ENCODE measurements at places on chromosomes 16 and 17.

- DNase-seq, result no peak
Observed at GRCh38 chr16:86515777-86516622, 5.7 kb downstream of the FOXF1 start.

- peak; percentile 58 for DNase-seq
Observed at GRCh38 chr17:75853433-75853832, 1.7 kb downstream of the WBP2 start.

GRCh38 chr16:27421961-27422740 is 20.2 kb downstream of the IL21R start:
- DNase-seq, result no peak

DNA sequence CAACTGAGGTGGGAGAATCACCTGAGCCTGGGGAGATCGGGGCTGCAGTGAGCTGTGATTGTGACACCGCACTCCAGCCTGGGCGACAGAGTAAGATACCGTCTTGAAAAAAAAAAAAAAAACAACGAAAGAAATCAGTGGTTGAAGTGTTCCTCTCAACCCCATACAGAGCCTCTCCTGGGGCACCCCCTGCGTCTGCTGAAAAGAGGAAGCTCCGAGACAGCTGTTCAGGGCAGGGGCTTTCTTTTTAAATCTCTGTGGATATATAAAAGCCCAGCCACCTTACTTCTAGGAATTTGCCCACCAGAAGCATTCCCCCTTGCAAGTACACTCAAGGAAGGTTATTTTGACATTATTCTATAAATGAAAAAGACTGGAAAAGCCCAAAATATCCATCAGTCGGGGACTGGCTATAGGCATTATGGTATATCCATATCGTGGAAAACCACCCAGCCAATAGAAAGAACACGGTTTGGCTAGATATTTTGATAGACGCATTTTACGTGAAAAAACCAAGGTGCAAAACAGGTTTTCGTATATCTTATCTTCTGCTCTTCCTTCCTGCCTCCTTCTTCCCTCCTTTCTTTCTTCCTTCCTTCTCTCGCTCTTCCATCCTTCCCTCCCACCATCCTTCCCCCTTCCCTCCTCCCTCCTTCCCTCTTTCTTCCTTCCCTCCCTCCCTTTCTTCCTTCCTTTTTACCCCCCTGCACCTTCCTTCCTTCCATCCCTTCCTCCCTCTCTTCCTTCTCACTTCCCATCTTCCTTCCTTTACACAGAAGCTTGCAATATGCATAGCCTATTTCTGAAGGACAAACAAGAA is 9.2 kb upstream of the CCL22 start:
- no peak for DNase-seq

DNA sequence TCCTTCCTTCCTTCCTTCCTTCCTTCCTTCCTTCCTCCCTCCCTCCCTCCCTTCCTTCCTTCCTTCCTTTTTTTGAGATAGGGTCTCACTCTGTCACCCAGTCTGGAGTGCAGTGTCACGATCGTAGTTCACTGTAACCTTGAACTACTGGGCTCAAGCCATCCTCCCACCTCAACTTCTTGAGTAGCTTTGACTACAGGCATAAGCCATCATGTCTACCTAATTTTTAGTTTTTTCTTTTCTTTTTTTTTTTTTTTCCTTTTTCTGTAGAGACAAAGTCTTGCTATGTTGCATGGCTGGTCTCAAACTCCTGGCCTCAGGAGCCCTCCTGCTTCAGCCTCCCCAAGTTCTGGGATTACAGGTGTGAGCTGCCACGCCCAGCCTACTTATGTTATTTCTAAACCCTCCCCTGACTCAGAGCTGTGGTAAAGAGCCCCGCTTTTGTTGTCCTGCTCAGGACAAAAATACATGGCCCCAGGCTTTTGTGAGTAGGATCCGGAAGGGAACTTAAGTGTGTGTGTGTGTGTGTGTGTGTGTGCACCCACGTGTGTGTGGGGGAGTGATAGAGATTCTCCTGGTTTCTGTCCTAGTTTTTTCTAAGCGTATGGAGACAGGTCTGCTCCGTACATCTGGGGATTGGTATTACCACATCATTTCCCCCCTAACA is 67.1 kb downstream of the PRKCB start:
- DNase-seq, result no peak

DNA sequence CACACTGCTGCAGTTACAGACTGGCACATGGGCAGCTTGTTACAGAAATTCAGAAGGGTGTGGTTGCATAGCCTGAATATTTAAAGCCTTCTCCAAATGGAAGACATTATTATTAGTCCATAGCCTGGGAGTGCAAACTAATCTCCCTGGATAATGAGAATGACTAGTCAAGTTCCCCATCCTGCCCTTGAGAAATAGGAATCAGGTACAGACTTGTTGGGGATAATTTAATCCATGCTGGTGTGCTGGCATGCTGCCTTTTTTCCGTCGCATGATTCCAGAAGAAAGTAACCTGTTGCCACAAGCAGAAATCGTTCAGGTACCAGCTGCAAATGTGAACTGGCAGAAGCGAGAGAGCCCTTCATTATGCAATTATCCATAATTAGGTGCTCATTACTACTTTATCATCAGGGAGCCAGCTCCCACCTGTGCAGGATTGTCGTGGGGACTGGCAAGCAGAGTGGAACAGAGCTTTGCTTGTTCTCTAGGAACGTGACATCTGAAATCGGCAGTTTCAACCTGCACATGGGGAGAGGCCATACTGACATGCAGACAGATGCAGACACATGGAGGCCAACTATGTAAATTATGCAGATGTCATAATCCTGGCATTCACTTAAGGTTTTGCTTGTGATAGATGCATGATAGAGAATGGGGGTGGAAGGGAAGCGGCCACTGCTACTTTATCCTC is 419.4 kb downstream of the PMP22 start:
- DNase-seq, result no peak

- no peak for DNase-seq
Observed at GRCh38 chr17:10271106-10271562, 72.7 kb upstream of the GAS7 start.

GRCh38 chr17:27879987-27880608 is 13.1 kb downstream of the LYRM9 start:
- peak; percentile 36 for DNase-seq

- no peak for DNase-seq
Observed at GRCh38 chr16:76502063-76502462, 224.9 kb downstream of the CNTNAP4 start.

DNA sequence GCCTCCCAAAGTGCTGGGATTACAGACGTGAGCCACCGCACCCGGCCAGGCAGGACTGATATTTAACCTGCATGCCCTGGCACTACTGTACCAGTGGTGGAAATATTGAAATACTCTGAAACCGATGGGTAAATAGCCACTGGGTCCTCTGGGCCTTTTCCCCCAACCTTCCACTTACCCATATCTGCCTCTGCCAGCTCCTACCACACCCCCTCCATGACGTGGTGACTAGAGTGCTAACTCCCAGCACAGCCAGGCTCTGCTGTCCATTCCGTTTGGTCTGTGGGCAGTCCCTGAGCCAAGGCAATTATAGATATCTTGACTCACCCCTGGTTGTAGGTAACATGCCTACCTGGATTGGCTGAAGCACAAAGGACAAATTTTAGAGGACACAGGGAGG is 187.8 kb downstream of the PRKCB start:
- DNase-seq, result no peak

GRCh38 chr16:11183035-11183812 is 72.8 kb downstream of the SOCS1 start:
- no peak for DNase-seq

DNA sequence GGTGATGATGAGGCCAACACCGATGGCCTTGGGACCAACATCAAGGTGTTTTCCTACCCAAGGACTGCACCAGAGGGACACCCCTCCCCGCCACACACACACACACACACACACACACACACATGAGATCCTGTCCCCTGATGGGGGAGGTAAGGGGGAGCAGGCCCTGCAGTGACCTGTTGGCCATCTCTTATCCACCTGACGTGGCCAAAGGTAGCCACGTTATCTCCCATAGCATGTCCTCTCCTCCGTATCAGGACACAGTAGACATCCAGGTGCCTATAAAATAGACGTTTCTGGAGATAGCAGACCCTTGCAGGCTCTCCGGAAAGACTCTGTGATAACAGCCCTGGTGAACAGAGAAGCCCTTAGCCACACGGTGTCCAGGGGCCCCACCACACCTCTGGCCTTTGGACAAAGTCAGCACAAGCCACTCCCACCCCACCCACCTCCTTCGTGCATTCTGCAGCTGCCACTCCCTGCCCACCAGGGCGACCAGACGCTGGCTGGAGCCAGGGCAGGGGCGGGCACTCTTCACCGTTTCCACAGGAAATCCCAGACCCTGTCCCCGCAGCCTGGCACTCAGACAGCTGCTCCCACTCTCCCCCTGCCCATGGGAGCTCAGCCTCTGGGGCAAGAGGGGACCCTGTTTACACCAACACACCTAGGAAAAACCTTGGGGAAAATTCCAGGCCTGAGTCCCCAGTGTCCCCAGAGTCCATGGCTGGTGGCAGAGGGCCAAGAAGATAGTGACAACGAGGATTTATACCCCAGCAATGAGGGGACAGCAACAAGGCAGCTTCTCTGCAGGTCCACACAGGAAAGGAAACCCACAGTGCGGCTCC is 15.4 kb upstream of the ENPP7 start:
- DNase-seq, result no peak

DNA sequence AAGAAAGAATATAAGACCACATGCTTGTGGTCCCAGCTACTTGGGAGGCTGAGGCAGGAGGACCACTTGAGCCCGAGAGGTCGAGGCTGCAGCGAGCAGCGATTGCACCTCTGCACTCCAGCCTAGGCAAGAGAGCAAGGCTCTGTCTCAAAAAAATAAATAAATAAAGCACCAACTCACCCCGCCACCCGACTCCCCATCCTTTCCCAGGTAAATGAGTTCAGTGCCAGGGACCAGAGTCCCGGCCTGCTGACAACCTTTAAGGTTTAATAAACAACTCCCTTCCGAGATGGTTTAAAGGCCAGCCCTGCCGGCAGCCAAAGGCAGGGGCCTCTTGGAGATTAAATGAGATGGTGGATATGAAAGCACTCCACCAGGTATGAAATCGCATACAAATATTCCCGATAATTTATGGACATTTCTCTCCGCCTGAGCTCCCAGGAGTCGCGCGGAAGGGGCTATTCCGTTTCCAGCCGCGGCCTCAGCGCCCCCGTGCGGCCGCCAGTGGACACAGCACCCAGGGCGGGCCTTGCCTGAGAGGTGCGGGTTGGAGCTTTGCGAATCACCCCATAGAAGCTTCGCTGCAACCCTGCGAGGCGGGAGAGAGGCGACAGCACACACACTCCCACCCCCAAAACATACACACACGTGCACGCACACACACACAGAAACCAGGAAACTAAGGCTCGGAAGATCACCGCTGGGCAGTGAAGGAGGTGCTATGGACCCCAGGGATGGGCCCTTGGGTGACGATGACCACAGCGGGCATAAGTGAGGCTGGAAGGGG is 4.0 kb upstream of the RPL38 start:
- no peak for DNase-seq

DNA sequence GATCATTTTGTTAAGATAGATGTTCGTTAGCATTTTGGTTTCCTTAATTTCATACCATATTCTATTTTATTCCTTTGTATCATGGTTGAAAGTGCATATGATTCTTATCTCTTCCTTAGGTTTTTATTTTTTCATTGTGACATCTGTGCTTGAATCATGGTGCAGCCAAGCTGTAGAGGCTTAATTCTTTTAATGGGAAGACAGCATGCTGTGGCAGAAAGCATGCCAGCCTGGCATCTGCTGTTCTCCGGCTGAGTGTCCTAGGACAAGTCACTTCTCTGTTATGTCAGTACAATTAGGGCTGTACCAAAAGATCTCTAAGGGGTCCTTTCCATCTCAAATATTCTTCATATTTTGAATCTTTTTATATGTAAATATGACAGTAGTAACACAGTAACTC is 68.5 kb upstream of the PMFBP1 start:
- DNase-seq, result no peak
